AML-193 (cell line): ENCODE measurements at places on chromosomes 4 and X.

DNA sequence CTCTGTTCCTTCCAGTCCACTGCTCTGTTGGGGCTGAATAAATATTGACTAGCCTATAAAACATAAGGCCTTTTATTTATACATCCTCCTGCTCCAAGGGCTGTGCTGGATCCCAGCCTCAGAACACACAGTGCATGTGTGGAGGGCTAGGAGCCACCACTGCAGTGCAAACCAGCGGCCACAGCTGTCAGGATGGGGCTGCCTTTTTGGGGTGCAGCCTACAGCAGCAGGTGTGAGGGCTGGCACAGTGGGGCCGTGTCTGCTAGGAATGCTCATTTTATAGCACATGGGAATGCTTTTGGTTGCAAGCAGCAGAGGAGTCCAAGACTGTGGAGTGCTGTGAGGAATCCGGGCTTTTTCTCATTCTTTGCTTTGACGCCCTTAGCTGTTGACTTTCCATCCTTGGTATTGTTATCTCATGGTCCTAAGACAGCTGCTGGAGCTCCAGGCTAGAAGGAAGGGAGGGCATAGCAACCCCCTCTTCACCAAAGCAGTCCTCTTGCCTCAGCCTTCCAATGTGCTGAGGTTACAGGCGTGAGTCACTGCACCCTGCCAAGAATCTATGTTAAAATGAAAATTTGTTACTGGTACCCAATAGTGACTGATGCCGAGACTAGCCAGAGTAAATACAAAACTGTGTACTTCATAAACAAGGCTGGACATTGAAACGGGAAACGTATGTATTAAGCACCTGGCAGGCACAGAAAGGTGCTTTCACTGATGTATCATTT lies 334.3 kb upstream of the GATB start:
- no peak for DNase-seq

- DNase-seq: no peak
Observed at GRCh38 chr4:152559641-152560040, 23.7 kb upstream of the FBXW7 start.

DNA sequence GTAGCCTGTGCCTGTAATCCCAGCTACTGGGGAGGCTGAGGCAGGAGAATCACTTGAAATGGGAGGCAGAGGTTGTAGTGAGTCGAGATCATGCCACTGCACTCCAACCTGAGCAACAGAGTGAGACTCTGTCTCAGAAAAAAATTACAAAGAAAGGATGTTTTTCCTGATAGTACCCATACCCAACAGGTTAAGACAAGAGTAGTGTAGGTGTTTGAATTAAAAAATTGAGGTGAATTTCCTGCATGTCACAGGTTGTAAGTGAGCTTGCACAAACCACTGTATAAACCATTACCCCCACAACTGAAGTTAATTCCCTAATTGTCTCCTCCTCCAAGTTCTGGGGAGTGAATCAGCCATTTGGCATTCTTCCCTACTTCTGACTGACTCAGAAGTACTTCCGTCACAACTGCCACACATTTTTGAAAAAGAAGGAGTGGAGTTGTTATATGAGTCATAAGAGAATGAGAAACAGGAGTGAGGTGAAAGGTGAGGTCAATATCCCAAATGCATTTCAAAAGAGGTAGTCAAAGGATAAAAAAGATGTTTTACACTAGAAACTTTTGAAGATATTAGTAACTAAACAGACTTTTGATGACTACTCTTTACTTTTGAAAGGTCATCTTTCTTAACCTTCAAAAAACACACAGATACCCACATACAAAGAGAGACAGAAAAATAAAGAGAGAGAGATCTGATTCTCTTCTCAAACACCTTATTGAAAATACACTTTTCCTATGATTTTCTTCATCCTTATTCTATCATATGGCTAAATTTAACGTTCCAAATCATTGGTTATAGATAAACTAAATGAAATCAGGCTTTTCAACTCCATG lies 134.5 kb downstream of the BTC start:
- peak; percentile 78 for DNase-seq

- DNase-seq: no peak
Observed at GRCh38 chr4:38889143-38889542, 21.5 kb downstream of the FAM114A1 start.

DNA sequence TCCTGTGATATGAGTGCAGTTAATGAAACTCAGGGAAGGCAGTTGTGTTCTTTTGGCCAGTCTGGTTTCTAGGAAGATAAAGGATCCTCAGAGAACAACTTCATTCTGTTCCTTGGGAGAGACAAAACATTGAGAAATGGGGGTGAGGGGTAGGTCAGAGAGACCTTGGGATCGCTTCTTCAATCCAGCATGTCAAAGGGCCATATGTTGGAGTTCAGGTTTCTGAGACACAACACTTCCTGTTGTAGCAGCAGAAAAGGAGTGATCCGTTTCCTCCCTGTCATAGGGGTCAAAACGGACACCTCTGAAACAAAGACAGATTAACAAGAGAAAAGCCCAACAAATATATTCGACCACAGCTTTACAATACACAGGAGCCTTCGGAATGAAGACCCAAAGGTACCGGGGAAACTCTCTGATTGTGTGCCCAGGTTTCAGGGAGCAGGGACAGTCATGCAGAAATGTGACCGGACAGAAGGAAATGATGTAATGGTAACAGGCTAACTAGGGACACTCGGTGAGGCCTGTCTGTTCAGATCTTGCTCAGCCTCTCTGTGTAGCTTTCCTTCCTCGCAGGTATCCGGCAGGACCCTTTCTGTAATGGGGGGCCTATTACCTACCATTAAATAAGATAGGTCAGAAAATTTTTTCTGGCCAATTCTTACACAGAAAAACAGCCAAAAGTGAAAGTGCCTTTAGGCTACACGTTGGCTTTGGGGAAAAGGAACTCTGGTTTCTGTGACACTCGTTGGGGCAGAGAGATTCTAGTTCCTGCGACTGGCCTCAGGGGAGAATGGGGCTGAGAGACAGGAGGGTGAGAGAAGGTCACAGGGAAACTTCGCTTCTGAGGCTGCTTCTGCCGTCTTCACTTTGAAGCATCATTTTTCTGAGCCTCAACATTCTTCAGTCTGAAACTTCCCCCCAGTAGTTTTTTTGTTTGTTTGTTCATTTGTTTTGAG lies 103.3 kb upstream of the TLR3 start:
- DNase-seq: no peak

- no peak for DNase-seq
Observed at GRCh38 chrX:128884430-128884829, 638.9 kb downstream of the SMARCA1 start.

GRCh38 chrX:112085149-112085548 lies 2.6 kb upstream of the TRPC5 start:
- no peak for DNase-seq

DNA sequence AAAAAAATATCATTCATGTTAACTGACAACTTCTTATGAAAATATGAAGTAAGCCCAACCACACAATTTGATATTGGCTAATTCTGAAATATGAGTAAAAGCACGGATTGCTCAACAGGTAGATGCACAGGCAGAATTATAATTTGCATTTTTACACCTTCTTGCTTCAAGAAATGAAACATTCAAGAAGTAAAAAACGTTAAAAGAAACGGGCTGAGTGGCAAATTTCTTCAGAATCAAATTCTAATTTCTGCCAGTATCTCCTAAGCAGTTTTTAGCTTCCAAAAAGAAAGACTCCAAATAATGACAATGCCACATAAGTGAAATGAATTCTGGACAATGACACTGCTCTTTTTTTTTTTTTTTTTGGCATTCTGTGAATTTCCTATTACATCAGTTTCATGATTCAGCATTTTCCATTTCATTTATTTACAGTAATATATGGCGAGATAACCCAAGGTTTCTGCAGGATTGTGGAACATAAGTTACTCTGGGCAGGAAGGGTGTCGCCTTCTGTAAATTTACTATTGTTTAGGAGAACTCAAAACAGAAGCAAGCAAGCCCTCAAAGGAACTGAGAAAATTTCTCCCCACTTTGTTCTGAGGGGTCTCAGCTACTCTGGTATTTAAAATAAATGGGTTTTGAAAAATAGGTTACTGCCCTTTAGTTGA lies 1.4 kb downstream of the SEL1L3 start:
- DNase-seq: peak; percentile 36

- DNase-seq: no peak
Observed at GRCh38 chrX:77014377-77015372, 432.5 kb upstream of the FGF16 start.

DNA sequence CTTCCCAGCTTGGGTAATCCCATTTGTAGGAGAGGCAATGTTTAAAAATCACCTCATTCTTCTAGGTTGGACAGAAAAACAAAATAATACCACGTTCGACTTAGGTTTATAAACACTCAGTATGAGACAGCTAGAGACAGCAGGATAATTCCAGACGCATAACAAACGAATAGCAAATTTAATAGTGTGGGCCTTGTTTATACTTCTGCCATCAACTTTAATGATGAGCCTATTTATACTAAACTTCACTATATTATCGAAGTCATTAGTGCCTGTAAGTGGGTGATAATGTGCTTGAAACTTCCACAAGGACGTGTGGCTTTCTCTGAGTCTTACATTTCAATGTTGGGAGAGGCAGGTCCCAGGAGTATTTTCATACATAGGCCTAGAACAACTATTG lies 255.7 kb upstream of the PPARGC1A start:
- no peak for DNase-seq

- no peak for DNase-seq
Observed at GRCh38 chrX:128807367-128807766, 715.9 kb downstream of the SMARCA1 start.

DNA sequence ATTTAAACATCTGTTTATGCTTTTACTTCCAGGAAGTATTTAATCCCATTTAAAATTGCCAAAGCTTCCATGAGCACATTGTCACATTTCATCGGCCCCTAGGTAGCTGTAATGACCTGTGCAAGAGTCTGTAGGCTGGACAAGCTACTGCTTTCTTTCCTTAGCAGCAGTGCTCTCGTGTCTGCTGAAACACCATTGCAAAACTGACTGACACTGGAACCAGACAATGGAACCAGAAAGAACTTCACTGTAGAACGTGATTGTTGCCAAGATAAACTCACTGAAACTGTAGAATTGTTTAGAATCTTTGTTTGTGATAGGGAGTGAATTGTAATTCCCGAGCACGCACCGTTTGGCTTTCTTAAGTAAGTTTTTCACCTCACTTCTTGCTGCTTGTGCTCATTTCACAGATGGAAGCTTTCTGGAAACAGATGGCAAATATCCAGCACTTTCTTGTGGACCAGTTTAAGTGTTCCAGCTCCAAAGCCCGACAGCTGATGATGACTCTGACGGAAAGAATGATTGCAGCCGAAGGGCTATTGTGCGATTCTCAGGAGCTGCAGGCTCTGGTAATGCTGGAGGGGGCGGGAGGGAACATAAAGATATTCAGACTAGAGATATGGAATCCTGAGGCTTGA lies 36.9 kb downstream of the EVC start:
- no peak for DNase-seq

GRCh38 chr4:105106426-105106825 lies 40.2 kb upstream of the TET2 start:
- DNase-seq: no peak
